ENCODE measurements at places on chromosomes 12 and 14.

DNA sequence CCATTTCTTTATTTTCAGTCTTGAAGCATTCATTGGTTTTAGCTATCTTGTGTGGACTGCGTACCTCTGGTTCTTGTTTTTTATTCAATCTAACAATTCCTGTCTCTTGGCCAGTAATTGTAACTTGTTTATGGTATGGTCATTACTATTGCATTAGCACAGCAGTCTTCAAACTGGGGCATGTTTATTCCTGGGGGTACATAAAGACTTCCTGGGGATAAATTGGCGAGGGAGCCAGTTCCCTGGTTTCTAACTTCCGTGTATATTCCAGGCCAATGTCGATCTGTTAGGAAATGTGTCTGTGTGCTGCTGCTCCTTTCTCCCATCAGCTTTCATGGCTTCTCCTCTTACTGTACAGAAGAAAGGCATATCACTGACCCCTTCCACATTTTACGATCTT is 13.7 kb upstream of the EVL start:
- DNase-seq = no peak

DNA sequence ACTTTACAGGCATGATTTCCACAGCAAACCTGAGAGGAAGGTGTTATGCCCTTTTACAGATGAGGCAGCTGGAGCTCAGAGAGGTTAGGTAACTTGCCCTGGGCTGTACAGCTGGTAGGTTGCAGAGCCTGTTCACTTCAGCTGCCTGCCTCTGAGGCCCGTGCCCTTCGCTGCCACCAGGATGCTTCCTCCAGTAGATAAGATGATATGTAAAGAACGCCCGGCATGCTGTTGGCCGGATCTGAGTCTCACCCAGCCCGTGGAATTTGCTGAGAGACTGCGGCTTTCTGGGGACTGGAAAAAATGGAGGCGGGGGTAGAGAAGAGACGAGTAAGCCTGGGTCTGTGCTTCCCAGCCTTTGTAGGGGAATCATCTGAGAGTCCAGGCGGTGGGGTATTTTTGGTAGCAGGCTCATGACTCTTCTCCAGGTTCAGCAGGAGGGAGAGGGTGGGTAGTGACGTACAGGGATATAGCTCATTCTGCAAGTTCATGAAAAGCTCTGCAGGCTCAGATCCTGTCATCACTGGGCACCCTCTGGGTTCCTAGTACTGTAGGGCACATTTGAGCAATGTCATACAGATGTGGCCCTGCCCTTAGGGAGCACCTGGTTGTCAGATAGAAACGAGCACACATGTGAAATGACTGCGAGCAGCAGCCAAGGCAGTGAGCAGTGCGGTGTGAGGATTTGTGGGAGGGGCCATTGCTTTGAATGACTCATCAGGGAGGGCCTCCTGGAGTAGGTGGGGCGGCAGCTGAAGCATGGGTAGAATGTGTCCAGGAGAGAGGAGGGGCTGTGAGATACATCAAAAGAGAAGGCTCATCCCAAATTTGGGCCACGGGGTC is 159.4 kb downstream of the TSPAN9 start:
- DNase-seq = peak; percentile 48

DNA sequence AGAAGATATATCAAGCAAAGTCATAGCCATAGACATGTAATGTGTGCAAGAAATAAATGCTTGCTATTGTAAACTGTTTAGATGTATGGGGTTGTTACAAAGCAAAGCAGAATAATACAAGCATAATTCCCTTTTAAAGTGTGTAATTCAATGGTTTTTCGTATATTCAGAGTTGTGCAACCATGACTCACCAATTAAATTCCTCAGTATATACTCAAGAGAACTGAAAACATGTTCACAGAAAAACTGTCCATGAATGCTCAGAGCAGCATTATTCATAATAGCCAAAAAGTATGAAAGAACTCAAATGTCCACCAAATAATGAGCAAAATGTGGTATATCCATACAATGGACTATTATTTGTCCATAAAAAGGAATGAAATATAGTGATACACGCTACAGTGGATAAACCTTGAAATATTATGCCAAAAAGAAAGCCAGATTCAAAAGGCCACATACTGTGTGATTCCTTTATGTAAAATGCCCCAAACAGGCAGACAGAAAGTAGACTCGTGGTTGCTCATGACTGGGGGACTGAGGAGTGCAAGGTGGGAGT is 9.3 kb downstream of the GXYLT1 start:
- DNase-seq = no peak

GRCh38 chr12:114168061-114168460 is 201.9 kb upstream of the RBM19 start:
- no peak for DNase-seq

DNA sequence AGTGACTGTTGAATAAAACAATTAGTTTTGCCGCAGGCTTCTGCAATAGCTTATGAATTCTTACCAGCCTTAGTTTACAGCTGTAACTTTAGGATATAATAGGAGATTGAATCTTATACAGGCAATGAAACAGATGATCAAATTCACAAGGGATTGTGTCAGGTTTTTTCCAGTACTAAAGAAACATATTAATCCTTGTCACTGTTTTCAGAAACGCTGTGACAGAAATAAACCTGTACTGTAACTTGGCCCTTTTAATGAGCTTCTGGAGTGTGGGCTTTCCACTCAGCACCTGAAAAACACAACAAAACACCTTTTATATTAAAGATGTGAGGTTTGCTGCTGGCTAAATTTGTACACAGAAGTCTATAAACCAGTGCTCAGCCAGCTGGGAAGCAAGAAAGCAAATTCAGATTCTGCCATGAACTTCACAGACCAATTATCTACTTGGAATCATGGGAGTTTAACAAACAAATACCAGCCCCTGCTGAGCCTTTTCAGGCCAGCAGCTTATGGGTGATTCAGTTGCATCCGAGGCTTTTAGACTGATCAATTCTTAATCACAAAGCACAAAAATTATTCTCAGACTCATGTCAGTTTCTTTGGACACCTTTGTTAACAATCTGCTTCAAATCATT is 109.5 kb downstream of the FOXG1 start:
- DNase-seq = no peak

- DNase-seq = no peak
Observed at GRCh38 chr12:69932676-69933552, 107.9 kb downstream of the MYRFL start.

DNA sequence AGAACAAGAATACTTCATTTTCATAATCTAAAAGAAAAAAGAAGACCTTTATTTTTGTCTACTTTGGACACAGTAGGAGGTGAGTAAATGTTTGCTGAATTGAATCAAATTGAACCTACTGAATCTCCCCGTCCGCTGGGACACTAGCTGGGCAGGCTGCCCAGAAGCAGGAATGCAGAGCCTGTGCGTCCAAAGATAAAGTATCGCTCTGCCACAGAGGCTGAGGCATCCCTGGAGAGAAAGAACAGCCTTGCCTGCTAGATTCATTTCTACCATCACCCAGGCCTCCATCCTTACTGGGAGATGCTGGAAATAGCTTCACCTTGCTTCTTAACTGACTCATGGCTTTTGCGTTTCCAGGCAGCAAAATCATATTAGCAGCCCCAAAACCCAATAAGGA is 64.1 kb upstream of the TSPAN11 start:
- no peak for DNase-seq

DNA sequence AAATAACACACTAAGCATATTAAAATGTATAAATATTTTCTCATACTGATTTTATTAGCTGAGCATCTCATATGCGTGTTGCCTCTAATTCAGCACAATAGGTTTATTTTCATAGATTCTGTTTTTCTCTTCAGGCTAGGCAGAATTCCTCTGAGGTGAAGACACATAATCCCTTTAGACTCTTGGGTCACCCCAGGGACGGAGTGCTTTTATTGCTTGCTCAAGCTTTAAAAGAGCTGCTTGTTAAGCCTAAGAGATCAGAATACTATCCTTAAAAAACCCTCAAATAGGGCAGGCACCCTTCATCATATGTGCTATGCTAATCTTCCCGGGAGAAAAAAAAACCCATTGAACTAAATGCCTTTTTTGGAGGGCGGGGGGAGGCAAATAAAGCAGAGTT is 390.1 kb downstream of the KCNH5 start:
- no peak for DNase-seq

- DNase-seq = no peak
Observed at GRCh38 chr12:104720339-104721038, 237.6 kb downstream of the SLC41A2 start.

- no peak for DNase-seq
Observed at GRCh38 chr12:79262938-79263337, 398.4 kb downstream of the SYT1 start.

GRCh38 chr14:99586054-99586760 is 17.8 kb downstream of the CCDC85C start:
- DNase-seq = peak; percentile 87

DNA sequence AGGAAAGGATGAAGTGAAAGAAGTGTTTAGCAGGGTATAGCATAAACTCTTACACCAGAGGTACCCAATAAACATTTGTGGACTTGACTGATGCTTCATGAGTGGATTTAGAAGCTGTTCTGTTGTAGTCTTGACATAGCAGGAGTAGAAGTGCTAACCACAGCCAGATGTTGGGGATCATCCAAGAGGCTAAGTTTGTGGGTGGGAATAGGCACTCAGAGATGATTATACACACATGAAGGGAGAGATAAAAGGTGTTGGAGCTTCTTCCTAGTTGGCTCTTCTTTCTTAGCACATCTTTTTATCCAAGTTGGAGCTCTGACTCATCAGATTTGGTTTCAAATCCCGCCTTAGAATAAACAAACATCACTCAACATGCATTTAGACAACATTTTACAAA is 166.7 kb upstream of the E2F7 start:
- no peak for DNase-seq

DNA sequence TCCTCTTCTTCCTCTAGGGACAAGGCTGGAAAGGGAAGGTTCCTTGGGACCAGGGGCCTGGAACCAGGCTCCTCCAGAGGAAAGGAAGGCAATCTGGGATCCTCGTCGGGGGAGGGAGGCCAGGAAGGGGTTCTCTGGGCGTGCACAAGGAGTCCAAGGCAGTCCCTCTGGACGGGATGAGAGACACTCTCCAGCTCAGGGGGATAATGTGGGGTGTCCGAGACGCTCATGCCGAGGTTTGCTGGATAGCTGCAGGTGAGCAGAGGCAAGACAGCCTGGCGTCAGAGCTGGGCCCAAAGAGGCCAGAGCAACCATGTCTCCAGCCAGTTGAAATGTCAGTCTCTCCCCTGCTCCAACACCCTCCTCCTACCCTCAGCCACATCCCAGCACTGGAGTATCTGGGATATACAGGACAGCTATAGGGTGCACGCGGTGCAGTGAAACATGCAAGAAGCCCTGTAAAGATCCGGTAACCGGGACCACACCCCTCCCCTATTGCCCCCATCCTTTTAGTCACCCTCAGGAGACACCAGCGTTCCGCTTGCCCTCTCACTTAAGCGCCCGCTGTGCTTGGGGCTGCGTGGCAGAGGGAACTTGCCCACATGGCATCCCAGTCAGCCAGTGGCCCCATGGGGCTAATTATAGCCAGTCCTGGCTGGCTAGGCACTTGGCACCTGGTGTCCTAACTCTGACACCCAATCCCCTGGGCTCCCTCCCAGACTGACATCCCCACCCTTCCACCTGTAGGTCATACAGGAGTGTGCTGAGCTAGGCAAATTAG is at the start of gene KLHL33:
TSS of gene KLHL33 (minus strand) at position 585 of the 781 bp plus-strand sequence. CDS start at position 230, 355 bp downstream.
- DNase-seq = no peak

DNA sequence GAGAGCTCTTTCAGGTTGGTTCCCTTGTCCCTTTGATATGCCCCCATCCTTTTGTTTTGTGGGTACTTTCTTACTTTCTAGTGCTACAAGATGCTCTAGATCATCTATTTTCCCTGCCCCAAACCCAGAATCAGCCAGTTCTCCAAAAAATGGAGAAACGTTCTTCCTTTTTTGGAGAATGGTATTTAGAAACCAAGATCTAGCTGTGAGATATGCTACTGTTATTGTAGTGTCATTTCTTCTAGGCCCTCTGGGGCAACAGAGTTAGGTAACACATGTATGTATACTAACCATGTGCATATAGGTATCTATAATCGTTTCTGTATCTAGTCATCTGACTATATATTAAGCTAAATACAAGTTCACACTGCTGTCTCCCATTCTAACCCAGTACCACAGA is 6.9 kb upstream of the IGFBP6 start:
- DNase-seq = no peak

GRCh38 chr14:80959496-80959895 is 4.1 kb downstream of the TSHR start:
- peak; percentile 22 for DNase-seq

- peak; percentile 41 for DNase-seq
Observed at GRCh38 chr12:19440019-19440858, 947 bp downstream of the AEBP2 start.

- DNase-seq = no peak
Observed at GRCh38 chr14:48274826-48275225, 599.4 kb upstream of the MDGA2 start.

GRCh38 chr12:9083793-9084192 is 31.9 kb downstream of the A2M start:
- DNase-seq = no peak

DNA sequence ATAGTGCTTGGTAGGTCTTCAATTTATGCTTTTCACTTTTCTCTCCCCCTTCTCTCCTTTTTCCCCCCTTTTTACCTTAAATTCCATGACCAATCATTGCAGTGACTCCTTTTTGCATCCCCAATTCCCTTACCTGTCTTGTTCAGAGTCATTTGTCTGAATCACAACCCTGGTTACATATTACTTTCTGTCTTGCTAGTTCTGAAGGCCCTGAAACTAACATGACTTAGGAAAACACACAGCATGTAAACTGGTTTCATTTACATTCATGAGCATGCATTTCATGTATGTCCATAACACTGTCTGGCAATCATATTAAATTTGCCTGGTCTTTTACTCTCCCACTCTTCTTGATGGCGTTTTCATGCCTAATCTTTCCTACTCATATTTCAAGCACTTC is 20.3 kb upstream of the FOXG1 start:
- no peak for DNase-seq

DNA sequence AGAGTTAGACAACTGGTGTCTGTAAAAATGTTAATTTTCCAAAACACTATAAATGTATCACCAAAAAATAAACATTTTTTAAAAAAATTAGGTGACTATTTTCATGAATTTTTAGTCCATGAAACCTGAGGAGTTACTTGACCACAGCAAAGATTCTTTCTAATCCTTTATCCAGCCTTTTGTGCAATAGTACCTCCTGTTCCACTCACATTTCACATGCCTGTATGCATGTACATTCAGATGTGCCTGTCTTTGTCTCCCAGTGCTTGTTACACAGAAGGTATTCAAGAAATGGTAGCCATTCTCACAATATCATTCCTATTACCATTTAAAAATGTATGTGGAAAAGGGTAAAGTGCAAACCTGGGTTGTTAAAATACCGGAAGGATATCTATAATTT is 857.0 kb downstream of the DIO2 start:
- no peak for DNase-seq

- DNase-seq = no peak
Observed at GRCh38 chr12:120693848-120694247, 6.9 kb downstream of the MLEC start.

GRCh38 chr12:94023879-94024278 is 124.5 kb upstream of the PLXNC1 start:
- DNase-seq = no peak

GRCh38 chr12:53300187-53300586 is 692 bp downstream of the MYG1 start:
- DNase-seq = no peak

DNA sequence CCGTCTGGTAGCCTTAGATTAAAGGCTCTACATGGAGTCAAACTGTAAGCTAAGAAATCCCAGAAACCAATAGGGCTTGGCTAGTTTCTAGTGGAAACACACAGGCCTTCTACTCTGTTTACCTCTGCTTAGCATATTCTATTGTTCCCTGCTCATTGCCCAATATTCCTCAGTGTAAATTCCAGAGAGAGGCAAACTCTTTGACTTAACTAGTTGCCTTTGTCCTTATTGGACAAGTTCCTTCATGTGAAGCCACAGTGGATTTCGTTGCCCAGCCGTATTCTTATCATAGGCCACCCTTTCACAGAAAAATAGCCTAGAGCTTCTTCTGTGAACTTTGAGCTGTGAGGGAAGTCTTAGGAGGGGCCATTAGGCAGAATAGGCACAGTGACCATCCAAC is 186.1 kb downstream of the PLCZ1 start:
- no peak for DNase-seq
